ENCODE measurements at places on chromosomes 12 and 14.

DNA sequence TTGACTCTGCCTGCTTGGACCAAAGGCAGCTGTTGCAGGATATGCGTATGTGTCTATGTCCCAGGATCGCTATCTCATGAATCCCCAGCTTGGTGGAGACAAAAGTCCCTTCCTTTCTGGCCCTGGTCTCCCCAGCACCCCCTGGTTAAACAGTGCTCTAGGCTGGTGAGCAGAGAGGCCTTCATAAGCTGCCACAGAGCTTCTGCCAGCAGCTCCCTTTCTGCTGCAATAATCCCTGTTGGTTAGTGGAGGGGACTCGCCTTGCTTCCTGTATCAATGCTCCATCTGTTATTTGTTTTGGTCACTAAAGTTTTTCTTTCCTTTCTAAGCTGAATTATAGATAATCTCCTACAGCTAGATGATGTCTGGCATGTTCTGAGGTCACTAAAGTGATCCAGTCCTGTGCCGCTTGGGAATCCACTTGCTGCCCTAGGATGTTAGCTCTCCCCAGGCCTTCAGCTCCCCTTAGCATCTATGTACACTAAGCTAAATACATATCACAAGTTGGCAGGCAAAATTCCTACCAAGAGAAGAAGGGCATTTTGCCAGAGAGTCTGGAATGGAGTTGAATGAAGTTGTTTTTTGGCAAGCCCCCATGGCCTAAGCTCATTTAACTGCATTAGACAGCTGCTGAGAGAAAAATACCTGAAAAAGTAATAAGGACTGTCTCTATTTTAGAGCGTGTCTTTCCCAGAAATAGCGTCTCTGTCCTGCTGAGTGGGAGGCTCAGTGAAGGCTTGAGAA lies 47.8 kb downstream of the RDH12 start:
- DNase-seq, result peak; percentile 4

DNA sequence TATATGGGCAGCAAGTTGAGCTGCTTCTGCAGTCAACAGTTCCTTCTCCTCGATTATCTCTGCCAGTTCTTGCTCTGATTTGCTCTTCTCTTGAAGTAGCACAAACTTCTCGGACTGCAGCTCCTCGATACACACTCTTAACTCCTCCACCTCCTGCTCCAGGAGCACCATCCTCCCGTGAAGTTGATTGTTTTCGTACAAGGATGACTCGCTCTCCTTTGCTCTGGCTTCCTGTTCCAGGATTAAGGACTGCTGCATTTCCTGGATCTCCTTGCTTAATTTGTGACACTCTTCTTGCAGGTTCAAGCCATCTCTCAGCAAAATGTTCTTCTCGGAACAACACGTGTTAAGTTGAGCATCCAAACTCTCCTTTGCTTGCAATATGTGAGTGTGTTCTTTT lies 56.2 kb upstream of the VPS33A start:
- DNase-seq, result no peak

DNA sequence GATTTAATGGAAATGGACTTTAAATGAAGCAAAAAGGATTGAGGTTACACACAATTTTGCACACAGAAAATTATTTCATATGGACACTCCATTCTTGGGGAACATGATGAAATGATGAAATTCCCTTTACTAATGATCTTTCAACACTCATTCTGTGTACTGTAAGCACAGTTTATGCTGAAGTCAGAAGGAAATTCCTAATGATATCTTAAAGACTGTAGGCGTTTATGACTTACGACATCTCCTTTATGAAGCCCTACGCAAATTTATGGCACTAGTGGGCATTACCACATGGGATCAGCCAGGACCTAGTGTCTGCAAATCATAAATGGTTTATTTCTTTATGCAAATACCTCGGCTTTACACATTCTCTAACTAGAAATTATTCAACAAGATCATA lies 97.9 kb upstream of the SOX5 start:
- DNase-seq, result no peak

DNA sequence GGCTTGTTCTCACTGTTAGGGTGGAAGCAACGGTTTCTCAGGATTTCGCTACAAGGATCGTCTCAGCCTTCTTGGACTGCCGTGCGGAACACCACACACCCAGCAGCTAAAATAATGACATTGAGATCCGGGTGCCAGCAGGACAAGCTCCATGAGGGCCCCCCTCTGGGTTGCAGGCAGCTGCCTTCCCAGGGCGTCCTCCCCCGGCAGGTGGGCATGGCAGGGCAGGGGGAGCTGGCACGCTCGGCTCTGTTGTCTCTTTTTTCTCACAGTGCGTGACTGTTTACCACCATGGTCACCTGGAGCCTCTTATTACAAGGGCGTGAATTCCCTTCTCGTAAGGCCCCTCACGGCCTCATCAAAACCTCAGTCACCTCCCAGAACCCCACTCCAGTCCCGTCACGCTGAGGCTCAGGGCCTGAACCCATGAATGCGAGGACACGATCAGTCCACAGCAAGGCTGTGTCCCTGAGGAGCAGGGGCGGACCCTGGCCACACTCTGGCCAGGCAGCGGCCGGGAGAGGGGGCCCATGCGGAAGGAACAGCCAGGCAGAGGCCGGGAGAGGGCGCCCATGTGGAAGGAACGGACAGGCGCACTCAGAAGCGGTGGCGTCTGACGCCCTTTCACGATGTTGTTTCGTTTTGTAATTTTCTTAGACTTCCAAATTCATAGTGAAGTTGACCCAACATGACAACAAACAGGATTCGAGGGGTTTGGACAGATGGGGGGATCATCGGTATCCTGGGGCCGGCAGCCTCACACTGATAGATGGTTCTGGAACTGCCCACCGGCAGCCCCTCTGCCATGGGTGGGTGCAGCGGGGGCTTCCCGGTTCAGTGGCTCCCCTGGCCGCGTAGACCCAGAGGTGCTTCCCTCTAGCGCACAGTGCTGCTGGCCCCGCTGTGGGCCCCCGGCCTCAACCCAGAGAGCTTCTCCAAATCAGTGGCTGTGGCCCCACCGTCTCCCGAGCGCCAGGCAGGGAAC lies 10.0 kb downstream of the LRCOL1 start:
- peak; percentile 62 for DNase-seq

GRCh38 chr12:67698672-67699581 lies 50.4 kb downstream of the DYRK2 start:
- peak; percentile 65 for DNase-seq

GRCh38 chr12:81758421-81759189 lies 545 bp downstream of the PPFIA2 start:
- peak; percentile 38 for DNase-seq

DNA sequence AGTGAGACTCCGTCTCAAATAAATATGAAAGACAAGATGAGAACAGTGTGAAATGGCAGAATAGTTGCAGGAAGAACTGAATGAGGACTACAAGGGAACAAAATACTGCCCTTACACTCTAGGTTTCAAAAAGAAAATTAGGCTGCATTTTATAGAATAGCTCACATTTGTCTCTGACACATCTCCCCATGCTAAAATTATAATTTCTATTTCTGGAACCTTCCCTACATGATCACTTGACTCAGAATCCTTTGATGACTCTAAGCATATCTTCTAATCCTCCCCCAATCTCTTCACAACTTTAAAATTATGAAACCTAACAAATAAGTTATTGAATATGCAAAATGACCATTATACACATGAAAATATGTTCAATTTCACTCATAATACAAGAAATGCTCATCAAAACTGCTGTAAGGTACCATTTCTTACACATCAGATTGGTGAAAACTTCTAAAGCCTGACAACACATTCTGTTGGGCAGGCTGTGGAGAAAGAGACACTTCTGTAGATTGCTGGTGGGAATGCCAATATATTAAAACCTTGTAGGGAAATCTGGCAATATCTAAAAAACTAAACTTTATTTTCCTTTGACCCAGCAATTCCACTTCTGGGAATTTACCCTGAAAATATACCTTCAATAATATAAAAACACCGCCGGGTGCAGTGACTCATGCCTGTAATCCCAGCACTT lies 4.3 kb upstream of the HIGD1C start:
- no peak for DNase-seq

- DNase-seq, result no peak
These were observed 16.2 kb downstream of the PXN start for GRCh38 chr12:120249266-120249874.
